Stimulated activated CD8-positive, alpha-beta memory T cell treated with anti-CD3 and anti-CD28 coated beads, Interleukin-15, amount 100 ng/mL, for 24 hours (primary cell): ENCODE measurements at places on chromosomes 4 and X.

- DNase-seq, result no peak
Measured at GRCh38 chr4:102761906-102762305, 1.1 kb upstream of the MANBA start.

DNA sequence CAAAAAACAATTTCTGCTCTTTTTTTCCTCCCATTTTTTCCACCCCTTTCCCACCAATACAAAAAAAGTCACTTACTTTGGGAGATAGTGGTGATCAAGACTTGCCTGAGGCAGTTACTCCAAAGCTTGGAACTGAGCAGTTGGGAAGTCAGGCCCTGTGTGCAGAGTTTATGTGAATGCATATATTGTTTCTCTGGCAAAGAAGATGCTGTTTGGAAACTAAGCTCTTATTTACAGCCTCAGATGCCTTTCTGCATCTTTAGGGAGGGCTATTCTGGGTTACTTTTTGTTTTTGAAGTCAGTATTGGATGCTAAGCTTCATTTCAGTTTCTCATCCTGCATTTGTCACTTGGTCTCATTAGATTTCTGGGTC lies 136.3 kb downstream of the ZNF330 start:
- DNase-seq, result no peak

DNA sequence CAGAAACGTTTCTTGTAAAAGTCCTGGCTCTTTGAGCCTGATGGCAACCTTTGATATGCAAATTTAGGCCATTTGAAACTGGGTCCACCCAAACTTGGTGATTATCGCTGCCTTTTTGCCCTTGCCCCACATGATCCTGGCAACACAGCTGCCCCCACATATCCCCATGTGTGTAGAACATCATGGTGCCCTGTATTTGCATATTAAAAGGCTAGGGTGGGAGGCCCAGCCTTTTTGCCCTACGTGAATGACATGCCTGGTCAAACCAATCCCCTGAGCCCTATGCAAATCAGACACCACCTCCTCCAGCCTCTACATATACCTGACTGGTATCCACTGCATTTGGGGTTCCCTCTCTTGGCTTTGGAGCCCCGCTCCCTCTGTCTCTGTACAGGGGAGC lies 202.4 kb downstream of the MAB21L2 start:
- no peak for DNase-seq

- no peak for DNase-seq
Measured at GRCh38 chr4:186724058-186724863, 605 bp upstream of the FAT1 start.
